ENCODE measurements at places on chromosomes 6 and 20.

GRCh38 chr6:31697555-31697954 is 5.6 kb downstream of the ABHD16A start:
- no peak for DNase-seq

DNA sequence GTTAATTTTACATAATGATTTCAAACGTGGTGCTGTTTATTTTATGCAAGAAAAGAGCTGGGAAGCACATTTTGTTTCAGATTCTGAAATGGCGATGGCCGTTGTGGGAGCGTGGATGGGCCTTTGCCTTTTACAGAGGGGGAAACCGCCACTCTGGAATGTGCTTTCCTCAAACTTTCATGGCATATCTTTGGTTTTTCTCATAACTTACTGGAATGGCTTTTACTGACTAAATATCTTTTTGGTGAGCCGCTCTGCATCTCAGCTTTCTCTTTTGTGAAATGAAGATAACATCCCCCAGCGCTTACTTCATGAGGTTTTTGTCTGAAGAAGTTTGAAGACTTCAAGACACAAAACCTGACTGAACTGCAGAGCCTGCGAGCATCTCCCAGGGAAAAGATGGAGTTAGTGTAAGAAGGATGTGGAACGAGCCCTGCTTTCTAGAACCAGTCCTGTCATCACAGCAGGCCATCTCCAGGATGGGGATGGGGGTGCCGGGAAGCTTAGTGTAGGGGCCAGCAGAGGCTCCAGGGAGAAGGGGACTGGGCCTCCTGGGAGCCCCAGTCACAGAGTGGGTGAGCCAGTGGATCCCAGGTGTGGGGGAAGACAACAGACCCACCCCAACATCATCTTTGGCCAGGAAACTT is 61.8 kb upstream of the TIAM2 start:
- DNase-seq, result no peak

DNA sequence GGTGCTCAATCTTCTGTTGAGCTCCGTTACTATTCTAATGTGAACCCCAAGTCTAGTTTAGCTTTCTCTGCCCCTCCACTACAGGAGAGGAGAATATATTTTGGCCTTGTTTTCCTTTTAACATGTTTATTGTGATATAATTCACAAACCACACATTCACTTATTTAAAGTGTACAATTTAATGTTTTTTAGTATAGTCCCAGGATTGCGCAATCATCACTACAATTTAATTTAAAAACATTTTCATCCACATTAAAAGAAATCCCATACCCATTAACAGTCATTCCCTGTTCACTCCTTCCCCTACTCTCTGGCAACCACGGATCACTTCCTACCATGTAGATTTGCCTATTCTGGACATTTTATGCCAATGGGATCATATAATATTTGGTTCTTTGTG is 64.5 kb upstream of the BMP6 start:
- DNase-seq, result no peak

GRCh38 chr6:31736021-31736767 is at the start of gene CLIC1:
TSS of gene CLIC1 (minus strand) at chr6:31736530. CDS start at chr6:31736300, 230 bp downstream.
- peak; percentile 68 for DNase-seq

DNA sequence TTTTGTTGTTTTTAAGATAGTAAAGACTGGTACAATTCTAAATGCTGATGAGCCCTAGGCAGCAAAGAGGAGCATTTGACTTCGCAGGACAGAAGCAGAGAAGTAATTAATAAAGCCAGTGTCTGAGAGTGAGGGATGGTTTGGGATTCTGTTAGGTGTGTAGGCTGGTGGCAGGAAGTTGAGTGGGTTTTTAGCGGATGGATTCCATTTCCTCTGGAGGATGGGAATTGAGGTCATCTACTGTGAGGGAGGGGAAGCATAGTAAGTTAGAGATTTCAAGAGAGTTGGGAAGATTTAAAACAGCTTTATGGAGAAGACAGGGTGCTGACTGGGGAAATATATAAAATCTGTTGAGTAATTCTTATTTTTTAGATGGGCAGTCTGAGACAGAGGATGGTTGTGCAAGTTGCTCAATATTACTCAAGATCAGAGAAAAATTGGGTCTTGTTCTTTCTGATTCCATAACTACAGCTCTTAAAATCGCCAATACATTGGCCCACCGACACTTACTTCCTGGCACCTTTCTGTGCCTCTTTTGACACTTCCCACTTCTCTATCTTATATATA is 48.8 kb downstream of the PRL start:
- no peak for DNase-seq

DNA sequence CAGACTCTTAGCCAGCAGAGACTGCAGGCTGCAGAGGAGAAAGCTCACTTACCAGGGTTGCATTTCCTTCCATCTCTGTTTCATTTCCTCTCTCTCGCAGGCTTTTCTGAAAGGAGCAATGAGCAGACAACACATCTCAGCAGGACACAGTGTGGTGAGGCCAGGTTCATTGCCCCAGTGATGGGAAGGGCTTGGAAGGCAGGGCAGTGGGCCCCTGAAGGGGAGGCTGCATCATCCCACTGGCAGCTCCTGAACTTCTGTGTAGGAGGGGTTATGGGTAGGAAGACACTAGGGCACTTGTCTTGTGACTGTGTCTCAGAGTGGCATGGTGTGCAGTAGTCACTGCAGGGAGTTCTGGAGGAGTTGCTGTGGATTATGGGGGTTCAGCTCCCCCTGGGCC is 246.8 kb downstream of the QKI start:
- no peak for DNase-seq

GRCh38 chr6:44737829-44738528 is 350.5 kb downstream of the CDC5L start:
- no peak for DNase-seq

- DNase-seq, result no peak
Measured at GRCh38 chr6:2126351-2126750, 119.1 kb downstream of the GMDS start.

- no peak for DNase-seq
Measured at GRCh38 chr20:22619806-22620205, 35.4 kb upstream of the FOXA2 start.

GRCh38 chr6:146545581-146545980 is 1.9 kb downstream of the RAB32 start:
- DNase-seq, result no peak

DNA sequence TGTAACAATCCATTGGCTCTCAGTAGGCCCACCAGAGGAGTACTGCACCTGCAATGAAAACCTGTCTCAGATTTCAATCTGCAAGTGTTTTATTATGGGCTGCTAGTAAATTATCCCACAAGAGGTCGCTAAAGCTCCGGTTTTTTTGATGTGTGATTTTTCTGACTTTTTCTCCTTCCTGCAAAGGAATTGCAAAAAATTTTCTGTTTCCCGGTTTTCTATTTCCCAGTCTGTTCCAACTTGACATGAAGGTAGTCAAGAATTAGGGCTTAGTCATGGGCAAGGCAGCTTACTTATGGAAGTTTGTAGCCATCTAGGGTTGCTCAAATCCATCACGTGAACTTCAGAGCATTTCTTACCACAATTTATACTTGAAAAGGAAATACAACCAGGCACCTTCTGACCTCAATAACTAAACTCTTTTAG is 38.5 kb upstream of the AHI1 start:
- DNase-seq, result no peak

DNA sequence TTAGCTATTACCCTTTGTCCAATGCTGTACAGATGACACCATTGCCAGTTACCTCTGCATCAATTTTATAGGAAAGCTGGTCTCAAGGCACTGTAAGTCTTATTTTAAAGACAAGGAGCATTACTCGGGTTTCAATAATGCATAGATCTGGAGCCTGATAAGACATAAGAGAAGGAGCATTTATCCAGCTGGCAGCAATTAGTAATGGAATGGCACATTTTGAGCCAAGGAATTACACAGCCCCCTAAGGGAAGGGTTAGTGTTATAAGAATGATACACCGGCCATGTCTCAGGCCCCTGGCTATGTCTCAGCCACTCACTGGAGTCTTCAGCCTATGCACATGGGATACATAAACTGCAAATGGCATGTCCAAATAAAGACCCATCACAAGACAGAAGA is 23.1 kb upstream of the TMEM242 start:
- no peak for DNase-seq

GRCh38 chr6:161918109-161918531 is 644.3 kb upstream of the AGPAT4 start:
- DNase-seq, result no peak

GRCh38 chr6:80158478-80158989 is 52.1 kb downstream of the BCKDHB start:
- no peak for DNase-seq

DNA sequence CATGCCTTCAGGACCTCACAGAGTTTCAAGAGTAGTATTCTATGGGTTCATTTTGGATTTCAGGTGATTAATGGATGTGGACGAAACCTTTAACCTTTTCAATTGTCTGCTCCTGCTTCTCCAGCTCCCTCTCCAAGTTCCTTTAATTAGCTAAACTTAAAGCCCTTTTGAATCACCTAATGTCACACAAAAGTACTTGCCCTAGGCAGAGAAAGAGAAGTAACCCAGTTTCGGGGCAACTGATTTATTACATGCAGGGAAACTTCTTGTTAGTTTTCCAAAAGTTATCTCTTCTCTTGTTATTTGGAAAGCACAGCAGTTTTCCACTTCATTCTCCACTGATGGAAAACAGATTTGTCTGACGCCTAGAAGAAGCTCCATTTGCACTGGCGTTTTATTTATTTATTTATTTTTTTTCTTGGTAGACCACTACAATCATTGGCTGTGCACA is 407.7 kb upstream of the JARID2 start:
- no peak for DNase-seq

- DNase-seq, result no peak
Measured at GRCh38 chr20:34324541-34324940, 21.4 kb upstream of the AHCY start.

- DNase-seq, result peak; percentile 19
Measured at GRCh38 chr20:44610313-44610962, 28.1 kb downstream of the PKIG start.

DNA sequence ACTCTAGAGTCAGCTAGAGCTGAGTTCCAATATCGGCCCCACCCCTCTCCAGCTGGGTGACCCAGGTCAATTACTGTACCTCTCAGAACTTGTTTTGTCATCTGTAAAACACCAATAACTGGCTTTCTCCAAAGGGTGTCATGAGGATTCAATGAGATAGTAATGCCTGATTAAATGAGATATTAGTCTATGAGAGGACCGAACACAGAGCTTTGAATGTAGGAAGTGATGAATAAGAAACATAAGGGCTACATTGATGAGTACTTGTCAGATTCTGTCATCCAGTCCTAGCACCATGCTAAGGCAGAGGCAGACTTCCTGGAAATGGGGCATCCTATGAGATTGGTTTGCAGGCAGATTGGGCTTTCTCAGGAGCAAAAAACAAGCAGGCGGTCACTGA is 20.2 kb downstream of the BPI start:
- DNase-seq, result no peak

- DNase-seq, result no peak
Measured at GRCh38 chr6:53378208-53378607, 29.5 kb upstream of the ELOVL5 start.

GRCh38 chr6:18293076-18293904 is 29.0 kb upstream of the DEK start:
- DNase-seq, result no peak

GRCh38 chr6:42118162-42119001 is 24.0 kb downstream of the C6orf132 start:
- DNase-seq, result no peak

GRCh38 chr20:18506744-18507143 is 996 bp upstream of the SEC23B start:
- DNase-seq, result no peak

GRCh38 chr6:44024574-44025219 is 102.6 kb downstream of the MRPL14 start:
- no peak for DNase-seq
